Thyroid gland (tissue), 4 donors: ENCODE measurements at places on chromosomes 3 and 15. TPM values are rescaled to one million over a fixed set of nuclear protein-coding genes. Genes with fewer than 3 reads are reported as not detected.

Gene LRRC2
- total RNA-seq, result 25.0 TPM

Gene ALPK3
- 5.8 TPM for total RNA-seq

DNA sequence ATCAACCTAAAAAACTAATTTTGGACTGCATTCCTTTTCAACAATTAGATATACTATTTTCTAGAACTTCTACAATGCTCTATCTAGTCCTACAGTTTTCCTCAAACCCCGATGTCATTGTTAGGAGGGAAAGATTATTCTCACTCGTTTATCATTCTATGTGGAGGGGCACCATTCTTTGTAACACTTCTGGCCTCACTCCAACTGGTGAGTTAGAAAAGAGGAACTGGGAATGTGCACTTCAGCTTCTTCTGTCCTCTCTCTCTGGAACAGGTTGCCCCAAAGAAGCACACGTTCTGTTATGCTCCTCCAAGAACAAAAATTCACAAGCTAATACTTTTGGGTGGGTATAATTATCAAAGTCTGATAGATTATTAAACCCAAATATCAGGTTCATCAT, 137.9 kb downstream of the UACA start:
- no peak for DNase-seq
- no peak overlapping the region for H3K4me3 ChIP-seq
- H3K27me3 ChIP-seq, result no peaks in the 10 kb centered on the region
- no peaks in the 10 kb centered on the region for H3K4me1 ChIP-seq
- H3K36me3 ChIP-seq, result no peaks in the 10 kb centered on the region

DNA sequence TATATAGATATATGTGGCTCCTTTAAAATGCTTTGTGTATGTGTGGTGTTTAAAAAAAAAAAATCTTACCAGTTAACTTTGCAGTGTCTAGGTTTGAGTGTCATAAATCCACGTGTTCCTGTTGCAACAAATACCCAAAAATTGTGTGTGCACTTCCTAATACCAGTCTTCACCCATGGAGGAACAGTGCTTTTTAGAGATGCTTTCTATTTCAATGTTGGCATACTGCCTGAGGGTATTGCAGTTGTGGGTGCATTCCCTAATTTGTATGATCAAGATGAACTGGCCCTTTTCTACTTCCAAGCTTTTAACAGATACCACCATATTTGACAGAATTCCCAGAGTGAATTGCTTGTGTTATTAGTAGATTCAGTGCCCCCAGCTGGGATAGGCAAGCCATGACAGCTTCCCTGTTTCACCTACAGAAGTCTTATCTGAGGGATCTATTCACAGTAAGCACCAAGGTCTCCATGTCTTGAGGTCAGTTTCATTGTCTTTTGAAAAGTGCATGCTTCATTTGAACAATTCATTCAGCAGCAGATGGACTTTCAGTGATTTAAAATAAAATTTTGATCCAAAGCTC, 68.9 kb upstream of the GOLGA6B start:
- H3K36me3 ChIP-seq, result peaks cover 30% of the 10 kb centered on the region
- peaks cover under 1% of the 10 kb centered on the region for H3K4me1 ChIP-seq
- H3K27ac ChIP-seq, result no peak overlapping the region

- no peaks in the 10 kb centered on the region for H3K27me3 ChIP-seq
- no peaks in the 10 kb centered on the region for H3K4me1 ChIP-seq
- no peaks in the 10 kb centered on the region for H3K36me3 ChIP-seq
- H3K27ac ChIP-seq, result no peak overlapping the region
- no peak overlapping the region for H3K4me3 ChIP-seq
- no peak for DNase-seq
These were observed 478.2 kb upstream of the DPH6 start for GRCh38 chr15:36024031-36024688.

Gene GLDN
- total RNA-seq, result 0.27 TPM

- H3K4me3 ChIP-seq, result no peak overlapping the region
- H3K36me3 ChIP-seq, result no peaks in the 10 kb centered on the region
- no peak overlapping the region for H3K27ac ChIP-seq
- H3K27me3 ChIP-seq, result no peaks in the 10 kb centered on the region
These were observed 1028.1 kb downstream of the NTRK3 start for GRCh38 chr15:87228460-87228859.

Gene ATP13A5
- total RNA-seq, result 1.6 TPM

Gene PTX3
- 19.8 TPM for total RNA-seq

- H3K4me3 ChIP-seq, result no peak overlapping the region
- DNase-seq, result no peak
- no peaks in the 10 kb centered on the region for H3K36me3 ChIP-seq
- no peaks in the 10 kb centered on the region for H3K4me1 ChIP-seq
- H3K27ac ChIP-seq, result no peak overlapping the region
These were observed 364.5 kb upstream of the ICE2 start for GRCh38 chr15:60843482-60843881.

DNA sequence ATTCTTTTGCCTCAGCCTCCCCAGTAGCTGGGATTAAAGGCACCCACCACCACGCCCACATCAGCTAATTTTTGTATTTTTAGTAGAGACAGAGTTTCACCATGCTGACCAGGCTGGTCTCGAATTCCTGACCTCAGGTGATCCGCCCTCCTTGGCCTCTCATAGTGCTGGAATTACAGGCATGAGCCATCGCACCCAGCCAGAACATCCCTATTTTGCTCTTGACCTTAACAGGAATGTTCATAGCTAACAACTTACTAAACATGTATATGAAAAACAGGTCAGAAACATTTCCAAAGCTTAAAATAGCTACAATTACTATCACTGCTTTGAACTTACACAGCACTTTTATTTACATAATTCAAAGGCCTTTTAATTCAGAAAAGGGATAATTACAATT, 33.7 kb downstream of the UQCC5 start:
- H3K4me3 ChIP-seq, result no peak overlapping the region
- H3K36me3 ChIP-seq, result peaks cover 4% of the 10 kb centered on the region
- H3K27ac ChIP-seq, result no peak overlapping the region
- DNase-seq, result no peak
- no peaks in the 10 kb centered on the region for H3K27me3 ChIP-seq

Gene MESD
- total RNA-seq, result 53.7 TPM

- H3K36me3 ChIP-seq, result no peaks in the 10 kb centered on the region
- H3K27me3 ChIP-seq, result no peaks in the 10 kb centered on the region
- no peaks in the 10 kb centered on the region for H3K4me1 ChIP-seq
- no peak for DNase-seq
These were observed 90.5 kb upstream of the PLCL2 start for GRCh38 chr3:16794257-16794656.

DNA sequence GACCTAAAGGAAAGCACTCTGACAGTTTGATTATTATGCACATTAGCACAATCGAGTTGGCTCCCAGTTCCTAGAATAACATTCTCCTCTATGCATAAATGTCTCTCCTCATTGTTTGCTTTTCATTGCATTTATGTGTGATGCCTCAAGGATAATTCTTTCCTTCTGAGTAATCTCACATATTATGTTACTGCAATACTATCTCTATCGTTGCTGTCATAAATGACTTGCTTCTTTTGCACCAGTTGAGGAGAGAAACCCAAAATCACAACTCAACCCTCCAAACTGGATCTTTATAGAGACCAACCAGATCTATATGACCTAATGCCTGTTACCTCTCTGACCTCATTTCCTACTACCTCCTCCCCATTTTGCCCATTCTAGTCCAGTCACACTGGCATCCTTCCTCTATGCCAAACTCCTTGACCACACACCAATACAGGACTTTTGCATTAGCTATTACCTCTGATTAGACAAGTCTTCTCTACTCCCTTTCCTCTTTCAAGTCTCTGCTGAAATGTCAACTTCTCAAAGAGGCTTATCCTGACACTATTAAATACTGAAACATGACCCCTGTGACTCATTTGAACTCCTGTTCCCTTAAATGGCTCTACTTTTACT, 1026.0 kb downstream of the TUSC7 start:
- H3K27me3 ChIP-seq, result no peaks in the 10 kb centered on the region
- no peak overlapping the region for H3K4me3 ChIP-seq
- H3K36me3 ChIP-seq, result no peaks in the 10 kb centered on the region
- no peak for DNase-seq
- H3K4me1 ChIP-seq, result no peaks in the 10 kb centered on the region
- no peak overlapping the region for H3K27ac ChIP-seq
